ENCODE measurements at places on chromosomes 2 and 18.

DNA sequence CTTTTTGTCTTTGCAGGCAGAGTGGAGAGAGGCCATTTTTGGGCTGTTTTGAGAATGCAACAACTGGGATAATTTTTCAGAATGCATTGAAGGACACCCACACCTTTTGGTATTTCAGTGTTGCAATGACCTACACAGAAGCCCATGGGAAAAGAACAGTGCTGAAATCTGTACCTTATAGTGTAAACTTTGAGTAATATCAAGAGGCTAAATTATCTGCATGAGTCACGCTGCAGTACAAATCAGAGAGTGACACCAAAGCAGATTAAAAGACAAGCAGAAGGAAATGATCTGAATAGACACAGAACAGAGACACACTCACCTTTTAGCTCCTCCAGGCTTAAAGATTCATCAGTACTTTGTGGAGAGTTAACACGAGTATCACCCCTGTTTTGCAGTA is 265.3 kb downstream of the PAX3 start:
- no peak for DNase-seq

- DNase-seq = no peak
Measured at GRCh38 chr18:73940721-73941120, 206.9 kb downstream of the FBXO15 start.

DNA sequence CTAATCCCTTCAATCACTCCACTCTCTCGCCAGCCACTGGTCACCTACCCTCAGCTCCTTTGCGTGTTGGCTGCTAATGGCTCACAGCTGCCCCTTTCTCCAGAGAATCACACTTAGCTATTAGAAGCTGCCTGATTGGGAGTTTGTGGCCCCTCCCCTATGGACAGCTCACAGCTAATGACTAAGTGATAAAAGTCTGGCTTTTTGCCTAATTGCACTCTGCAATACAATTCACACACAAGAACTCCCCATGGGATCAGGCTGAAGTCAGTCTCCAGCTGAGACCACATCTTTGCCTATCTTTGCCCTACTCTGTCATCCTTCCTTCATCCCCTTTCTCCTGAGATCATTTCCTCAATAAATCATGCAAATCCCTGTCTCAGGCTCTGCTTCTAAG is 701.9 kb upstream of the RAB6C start:
- no peak for DNase-seq

DNA sequence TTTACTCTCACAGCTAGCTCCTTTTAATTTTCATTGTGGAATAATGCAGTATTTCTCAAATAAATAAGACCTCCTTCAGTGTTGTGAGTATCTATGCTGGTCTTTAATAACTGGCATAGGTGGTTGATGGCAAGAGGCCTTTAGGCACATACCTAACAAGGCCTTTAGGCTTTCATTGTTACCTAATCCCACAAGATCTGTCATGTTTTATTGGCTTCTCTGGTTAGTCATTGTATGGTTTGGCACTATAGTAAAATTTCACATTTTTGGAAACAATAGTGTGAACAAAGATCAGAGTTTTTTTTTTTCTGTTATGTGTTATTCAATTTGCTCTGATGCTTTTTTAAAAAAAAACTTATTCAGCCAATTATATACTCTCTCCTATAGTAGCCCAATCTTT is 89.8 kb upstream of the NEUROD1 start:
- DNase-seq = no peak

DNA sequence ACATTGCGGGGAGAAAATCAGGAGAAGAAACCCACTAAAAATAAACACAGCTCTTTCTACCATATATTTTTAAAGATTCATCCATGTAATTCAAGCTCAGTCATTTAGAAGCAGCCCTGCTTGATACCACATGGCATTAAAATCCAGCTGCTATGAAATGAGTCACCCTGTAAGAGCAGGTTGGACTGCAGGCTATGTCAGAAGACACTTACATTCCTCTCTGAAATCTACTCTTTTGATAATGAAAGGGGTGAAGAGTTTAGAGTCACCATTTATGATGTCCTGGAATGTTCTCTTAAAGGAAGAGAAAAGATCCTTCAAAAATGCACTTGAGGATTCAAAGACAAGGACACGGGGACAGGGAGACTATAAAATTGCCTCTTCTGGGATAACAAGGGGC is 100.6 kb upstream of the APCDD1 start:
- DNase-seq = no peak

DNA sequence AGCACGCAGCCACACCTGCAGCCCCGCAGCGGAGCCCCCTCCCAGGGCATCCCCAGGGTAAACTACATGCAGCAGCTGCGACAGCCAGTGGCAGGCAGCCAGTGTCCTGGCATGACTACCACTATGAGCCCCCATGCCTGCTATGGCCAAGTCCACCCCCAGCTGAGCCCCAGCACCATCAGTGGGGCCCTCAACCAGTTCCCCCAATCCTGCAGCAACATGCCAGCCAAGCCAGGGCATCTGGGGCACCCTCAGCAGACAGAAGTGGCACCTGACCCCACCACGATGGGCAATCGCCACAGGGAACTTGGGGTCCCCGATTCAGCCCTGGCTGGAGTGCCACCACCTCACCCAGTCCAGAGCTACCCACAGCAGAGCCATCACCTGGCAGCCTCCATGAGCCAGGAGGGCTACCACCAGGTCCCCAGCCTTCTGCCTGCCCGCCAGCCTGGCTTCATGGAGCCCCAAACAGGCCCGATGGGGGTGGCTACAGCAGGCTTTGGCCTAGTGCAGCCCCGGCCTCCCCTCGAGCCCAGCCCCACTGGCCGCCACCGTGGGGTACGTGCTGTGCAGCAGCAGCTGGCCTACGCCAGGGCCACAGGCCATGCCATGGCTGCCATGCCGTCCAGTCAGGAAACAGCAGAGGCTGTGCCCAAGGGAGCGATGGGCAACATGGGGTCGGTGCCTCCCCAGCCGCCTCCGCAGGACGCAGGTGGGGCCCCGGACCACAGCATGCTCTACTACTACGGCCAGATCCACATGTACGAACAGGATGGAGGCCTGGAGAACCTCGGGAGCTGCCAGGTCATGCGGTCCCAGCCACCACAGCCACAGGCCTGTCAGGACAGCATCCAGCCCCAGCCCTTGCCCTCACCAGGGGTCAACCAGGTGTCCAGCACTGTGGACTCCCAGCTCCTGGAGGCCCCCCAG is 254.1 kb downstream of the GLI2 start:
- no peak for DNase-seq

DNA sequence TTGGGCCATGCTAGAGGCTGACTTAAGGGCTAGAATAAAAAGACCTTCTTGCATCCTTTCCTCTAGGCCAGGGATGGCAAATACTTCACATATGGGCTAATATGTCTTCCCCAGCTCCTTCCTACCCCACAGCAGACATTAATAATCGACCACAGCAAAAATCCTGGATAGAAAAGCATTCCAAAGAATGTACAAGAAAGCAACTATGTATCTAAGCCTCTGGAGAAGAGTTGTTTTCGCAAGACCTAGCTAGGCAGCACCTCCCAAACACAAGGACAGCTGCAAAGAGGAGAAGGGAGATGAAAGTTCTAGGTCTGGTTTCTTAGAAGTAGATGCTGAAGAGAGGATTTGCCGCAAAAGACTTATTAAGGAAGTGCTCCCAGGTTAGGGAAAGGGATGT is 372.6 kb downstream of the SLC4A3 start:
- DNase-seq = no peak

GRCh38 chr18:7242926-7243325 is 12.0 kb downstream of the LRRC30 start:
- DNase-seq = no peak

DNA sequence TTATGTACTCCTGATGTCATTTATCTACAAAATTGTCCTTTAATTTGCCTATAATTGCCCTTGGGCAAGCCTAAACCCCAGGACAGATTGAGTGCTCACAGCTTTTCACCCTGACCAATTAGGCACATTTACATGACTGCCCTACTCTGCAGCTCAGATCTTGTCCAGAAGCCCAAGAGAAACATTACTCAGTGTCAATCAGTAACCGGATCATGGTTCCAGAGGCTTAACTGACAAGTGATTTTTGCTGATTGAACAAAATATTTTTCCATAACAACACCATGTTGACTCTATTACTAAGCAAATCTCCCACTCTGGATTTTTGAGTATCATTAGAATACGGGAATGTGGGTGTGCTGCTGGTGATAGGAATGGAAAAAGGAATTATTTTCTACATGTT is 465.4 kb upstream of the TNP1 start:
- DNase-seq = no peak

- no peak for DNase-seq
Measured at GRCh38 chr2:38266382-38267061, 110.6 kb downstream of the ATL2 start.
